ENCODE measurements at places on chromosomes 12 and 14.

DNA sequence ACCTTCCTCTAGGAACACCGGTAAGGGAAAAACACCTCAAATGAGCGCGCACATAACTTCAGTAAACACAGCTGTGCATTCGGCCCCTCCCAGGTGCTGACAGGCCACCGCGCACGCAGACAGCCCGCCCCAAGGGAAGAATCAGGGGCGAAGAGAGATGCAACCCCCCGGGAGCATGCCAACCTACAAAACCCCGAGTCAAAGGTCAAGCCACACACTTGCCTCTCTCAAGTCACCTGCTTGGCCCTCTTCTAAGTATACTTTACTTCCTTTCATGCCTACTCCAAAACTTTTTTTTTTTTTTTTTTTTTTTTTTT lies 2.3 kb upstream of the CYP46A1 start:
- DNase-seq, result no peak

GRCh38 chr12:3594966-3595365 lies 104.0 kb downstream of the PRMT8 start:
- no peak for DNase-seq

DNA sequence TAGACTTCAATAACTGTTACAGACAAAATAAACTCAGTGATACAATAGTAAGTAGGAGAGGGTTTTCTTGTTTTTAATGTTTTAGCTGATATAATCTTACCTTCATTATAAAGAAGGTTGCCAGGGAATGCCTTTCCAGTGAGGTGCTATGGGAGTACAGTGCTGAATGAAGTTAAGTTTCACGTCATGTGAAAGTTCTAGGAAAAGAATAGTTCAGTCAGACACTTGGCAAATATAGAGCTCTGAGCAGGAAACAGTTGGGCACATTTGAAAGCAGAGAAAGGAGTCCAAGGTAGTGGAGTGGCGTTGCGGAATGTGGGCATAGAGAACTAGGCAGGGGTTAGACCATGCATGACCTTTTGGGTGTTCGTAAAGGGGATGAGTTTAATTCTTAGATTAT lies 88.6 kb upstream of the DCN start:
- DNase-seq, result no peak

DNA sequence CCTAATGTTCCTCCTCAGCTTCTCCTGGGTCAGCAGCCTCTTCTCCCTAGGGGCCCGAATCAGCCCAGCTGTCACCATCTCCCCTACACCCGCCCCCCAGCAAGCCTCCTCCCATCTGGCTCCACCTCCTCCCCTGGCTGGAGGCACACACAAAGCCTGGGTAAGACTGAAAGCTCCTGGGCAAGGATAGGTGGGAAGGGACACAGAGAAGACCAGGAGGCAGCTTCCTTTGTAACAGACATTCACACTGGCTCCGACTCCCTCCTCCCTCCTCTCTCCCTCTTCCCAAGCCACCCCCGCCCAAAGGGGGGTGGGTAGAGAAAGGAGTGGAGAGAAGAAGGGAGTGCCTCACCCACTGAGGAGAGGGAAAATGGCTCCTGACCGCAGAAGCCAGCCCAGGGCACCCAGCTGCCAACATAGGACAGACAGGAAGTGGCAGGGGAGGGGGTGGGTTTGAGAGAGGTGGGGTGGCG lies 4.0 kb downstream of the CHD4 start:
- no peak for DNase-seq

DNA sequence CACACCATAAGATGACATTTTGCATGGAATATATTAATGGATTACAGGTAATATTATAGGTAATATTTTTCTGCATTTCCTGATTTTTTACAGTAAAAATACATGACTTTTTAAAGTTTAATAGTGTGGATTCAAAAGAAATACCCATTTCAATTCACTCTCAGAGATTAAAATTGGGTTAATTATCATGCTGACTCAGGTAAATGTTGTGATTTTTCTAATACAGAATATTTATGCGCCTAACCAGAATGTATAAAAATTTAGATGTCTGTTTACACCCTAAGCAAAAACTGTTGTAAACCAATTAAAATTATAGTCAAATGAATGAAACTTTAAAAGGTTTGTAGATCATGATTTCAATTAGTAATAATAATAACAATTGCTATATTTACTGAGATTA lies 117.2 kb upstream of the FLRT2 start:
- DNase-seq, result no peak

GRCh38 chr14:69090187-69090789 lies 62.6 kb downstream of the DCAF5 start:
- DNase-seq, result no peak

- no peak for DNase-seq
These were observed 59.3 kb downstream of the HEATR5A start for GRCh38 chr14:31360919-31361662.
